Kidney capillary endothelial cell (primary cell): ENCODE measurements at places on chromosomes 5 and 9.

DNA sequence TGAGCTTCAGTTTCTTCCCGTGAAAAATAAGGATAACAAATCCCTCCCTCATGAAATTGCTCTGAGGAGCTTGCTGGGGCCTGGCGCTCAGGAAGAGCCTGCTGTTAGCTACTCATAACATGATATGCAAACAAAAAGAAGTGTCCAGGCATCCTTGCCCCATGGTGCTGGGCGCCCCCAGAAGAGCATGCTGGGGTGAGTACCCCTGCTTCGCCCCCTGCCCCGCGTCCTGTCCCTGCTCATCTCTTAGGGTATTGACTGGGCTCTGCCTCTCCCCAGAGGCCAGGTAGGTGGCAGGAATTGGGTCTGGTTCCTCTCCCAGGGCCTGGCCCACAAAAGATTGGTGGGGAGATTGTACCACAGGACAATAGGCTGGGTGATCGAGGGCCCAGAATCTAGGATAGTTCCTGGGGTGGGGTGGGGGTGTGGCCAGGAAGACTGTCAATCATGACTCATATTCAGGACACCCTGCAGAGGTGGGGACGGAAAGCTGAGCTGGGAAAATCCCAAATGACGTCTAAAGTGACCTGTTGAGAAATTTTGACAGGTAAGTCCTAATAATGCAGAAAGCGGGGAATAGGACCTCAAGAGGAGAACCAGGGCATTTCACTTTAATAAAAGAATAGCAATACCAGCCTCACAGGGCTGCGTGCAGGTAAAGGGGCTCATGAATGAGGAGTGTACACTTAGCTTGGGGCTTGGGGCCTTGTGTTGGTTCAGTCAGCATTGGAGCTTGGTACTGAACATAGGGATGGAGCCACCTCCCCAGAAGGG lies 8.9 kb downstream of the PITX1 start:
- DNase-seq = no peak

GRCh38 chr9:13444245-13445102 lies 165.0 kb upstream of the MPDZ start:
- no peak for DNase-seq

- DNase-seq = no peak
Measured at GRCh38 chr5:38448568-38449350, 107.7 kb downstream of the LIFR start.

- DNase-seq = no peak
Measured at GRCh38 chr5:146788898-146789297, 89.7 kb downstream of the PPP2R2B start.

GRCh38 chr9:137075275-137075775 lies 2.0 kb upstream of the UAP1L1 start:
- DNase-seq = no peak

DNA sequence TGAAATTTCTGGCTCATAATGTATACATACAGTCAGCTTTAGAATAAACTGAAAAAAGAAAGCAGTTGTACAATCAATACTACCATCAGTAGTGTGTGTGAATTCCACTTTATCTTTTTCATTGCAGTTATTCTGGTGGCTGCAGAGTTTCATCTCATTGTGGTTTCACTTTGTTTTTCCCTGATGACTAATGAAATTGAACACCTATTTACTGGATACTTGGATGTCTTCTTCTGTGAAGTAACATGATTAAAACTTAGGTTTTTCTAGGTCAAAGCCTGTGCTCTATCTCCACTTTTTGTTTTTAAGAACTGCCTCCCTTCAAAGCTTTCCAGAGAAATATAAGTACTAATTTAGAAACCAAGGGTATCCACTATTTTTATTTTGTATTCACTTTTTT lies 174.3 kb downstream of the TRPM3 start:
- no peak for DNase-seq
